Right renal pelvis (tissue), 4 donors: ENCODE measurements at places on chromosomes 7 and 10.

DNA sequence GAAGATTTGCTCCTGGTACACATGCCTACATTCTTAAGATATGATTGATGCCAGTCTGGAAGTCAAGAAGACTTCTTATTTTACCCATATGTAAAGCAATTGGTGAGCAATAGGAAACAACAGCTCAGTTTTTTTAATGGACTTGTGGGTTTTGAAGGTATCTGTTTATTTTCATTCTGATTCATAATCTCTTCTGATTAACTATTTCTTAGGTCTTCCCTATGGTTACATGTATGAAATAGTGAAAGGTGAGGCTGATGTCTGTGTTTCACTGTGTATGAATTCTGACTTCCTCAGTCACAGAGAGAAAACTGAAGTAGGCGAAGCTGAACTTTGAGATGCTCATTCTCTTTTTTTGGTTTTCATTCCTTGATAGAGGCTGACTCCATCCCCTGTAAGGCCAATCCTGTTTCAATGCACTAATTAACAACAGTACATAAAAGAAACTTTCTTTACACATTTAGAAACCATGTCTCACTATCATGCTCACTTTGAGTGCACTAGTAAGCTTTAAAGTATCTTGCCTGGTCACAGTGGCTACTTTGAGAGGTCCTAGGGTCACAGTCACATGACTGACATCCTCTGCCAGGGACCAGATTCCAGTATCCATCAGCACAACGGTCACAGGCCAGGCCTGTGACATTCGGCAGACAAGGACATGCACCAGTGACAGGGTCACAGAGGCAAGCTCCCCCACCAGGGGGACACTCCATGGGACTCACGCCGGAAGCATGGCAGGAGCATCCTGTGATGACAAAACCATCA lies 59.5 kb upstream of the LAMB1 start:
- DNase-seq: no peak

- no peak for DNase-seq
Observed at GRCh38 chr7:149799397-149800168, 26.2 kb upstream of the ZNF467 start.

GRCh38 chr7:12297283-12298108 lies 86.4 kb downstream of the TMEM106B start:
- no peak for DNase-seq

- no peak for DNase-seq
Observed at GRCh38 chr7:12827219-12827821, 139.9 kb downstream of the ARL4A start.

DNA sequence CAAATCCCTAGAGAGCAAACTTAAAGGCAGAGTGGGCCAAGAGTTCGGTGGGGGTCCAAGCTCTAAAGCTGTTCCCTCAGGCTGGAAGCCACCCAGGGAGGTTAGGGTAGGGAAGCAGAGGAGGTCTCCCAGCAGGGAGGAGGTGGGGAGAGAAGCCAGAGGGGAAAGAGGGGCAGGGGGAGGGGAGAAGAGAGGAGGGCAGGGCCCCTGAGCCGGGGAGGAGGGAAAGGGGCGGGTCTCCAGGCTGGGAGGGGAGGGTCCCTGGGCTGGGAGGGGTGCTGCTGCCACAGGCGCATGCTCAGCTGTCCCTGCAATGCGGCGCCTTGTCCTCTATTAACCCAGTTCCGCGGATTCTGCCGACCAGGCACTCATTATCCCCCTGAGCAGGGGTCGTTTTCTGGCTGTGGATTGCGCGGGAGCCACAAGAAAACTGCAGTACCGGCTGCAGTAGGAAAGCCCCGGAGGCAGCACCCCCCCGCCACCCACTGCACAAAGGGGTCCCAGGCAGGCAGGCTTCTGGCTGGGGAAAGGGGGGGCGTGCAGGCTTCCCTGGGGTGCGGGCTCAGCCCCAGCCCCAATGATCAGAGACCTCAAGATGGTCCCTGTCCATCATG lies 49.3 kb downstream of the CAMK2B start:
- DNase-seq: peak; percentile 39

DNA sequence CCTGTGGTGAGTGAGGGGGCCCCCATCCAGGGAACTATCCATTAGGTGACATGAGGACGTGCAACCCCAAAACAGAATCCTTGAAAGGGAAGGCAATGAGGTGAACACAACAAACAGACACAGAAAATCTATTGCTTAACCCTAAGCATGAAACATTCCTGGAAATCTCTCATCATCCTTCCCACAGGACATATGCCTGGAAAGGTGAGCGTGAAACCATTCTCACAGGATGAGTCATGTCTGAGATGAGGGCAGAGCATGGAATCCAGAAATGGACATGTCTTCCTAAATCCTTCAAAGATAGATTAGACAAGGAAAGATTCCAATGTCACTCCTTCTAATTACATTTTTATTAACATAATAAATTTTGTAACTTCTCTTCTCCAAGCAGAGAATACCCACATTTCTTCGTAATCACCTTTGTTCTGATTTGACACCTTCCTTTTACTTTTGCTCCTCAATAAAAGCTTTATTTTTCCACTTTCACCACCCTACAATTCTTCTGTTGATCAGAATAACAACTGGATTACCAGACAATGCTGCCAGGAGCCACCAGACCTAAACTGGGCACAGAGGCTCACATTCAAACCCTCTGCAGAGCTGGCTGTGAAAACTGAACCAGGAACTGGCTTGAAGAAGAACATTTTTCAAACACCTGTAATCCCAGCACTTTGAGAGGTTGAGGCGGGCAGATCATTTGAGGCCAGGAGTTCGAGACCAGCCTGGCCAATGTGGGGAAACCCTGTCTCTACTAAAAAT lies 67.2 kb downstream of the COBL start:
- DNase-seq: no peak

GRCh38 chr10:80529604-80530003 lies 8.1 kb upstream of the SH2D4B start:
- DNase-seq: no peak

DNA sequence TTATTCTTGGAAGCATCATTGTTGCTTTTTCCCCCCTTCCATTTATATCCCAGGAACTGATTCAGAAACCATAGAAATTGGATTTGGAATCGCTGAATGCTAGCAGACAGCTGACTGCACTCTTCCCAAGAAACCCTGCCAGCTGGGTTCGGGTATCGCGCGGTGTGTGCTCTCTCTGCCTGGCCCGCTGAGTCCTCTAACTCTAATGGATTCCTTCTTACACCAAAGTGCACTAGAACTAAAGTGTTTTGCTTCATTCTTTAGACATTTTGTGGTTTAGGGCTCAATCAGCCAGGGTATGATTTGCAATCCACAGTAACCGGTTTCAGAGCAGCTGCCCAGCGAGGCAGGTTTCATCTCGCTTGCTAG lies 92.2 kb downstream of the EGFR start:
- DNase-seq: no peak

DNA sequence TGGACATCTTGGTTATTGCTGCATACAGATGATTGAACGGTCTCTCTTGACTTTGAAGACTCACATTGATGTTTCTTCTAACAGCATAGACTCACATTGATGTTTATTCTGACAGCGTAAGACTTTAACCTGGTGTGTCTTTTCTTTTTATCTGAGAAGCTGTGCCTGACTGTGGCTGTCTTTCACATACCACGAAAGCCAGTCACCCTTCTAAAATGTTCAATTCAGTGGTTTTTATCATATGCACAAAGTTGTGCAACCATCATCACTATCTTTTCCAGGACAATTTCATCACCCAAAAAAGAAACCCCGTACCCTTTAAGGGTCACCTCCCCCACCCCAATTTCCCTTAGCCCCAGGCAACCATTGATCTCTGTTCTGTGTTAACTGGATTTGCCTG lies 24.7 kb downstream of the CELF2 start:
- DNase-seq: no peak

GRCh38 chr10:45454859-45455258 lies 80.8 kb downstream of the ALOX5 start:
- DNase-seq: no peak

DNA sequence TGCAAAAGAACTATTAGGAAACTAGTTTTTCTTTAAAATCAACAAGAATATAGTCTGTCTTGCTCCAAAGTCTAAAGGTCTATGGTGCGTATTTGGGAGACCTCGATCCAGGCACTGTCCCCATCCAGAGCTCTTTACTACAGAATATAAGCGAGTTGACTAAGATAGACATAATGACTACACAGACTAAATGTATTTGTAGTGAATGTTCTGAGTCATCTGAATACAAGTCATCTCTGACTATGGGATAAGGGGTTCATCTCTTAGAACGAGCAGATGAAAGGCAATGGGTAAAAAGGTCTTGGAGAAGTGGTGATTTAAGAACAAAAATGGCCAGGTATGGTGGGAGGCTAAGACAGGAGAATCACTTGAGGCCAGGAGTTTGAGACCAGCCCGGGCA lies 136.0 kb upstream of the RSU1 start:
- no peak for DNase-seq

GRCh38 chr10:44281662-44282061 lies 103.2 kb downstream of the CXCL12 start:
- no peak for DNase-seq

GRCh38 chr10:103125323-103126267 lies 67.5 kb downstream of the NT5C2 start:
- DNase-seq: no peak

- DNase-seq: no peak
Observed at GRCh38 chr10:56585447-56586171, 224.6 kb upstream of the ZWINT start.

DNA sequence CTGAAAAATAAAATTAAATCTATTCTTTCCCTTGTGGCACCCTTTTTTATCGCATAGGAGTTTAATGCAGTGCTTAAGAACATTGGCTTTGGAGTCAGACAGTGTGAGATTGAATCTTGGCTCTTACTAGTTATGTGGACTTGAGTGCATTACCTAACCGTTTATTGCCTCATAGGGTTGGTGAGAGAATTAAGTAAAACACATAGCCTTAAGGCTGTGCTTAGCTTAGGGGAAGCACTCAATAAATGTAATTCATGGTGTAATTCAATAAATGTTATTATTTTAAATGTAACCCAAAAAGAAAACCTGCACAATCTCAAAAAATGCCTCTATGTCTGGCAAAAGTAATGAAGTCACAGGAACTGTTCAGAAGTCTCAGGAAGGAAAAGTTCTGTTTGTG lies 2.7 kb downstream of the STK17A start:
- no peak for DNase-seq

GRCh38 chr7:120990468-120991118 lies 2.1 kb downstream of the CPED1 start:
- DNase-seq: no peak

GRCh38 chr10:70590655-70591416 lies 11.7 kb downstream of the PRF1 start:
- DNase-seq: no peak

DNA sequence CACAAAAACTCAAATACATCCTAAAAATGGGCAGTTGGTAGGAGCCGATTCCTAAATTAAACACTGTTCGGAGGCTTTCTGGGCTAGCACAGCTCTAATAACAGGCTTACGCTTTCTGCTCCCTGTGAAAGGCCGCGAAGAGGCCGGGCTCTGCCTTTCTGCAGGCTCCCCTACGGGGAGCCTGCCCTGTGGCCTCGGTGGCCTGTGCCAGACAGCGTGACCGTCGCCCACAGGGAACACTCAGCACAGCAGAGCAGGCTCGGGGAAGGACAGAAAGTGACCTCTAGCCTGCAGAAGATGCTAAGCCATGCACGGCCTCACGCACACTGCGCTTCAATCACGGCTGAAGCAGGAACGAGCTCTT lies 64.2 kb downstream of the DIP2C start:
- no peak for DNase-seq

- DNase-seq: no peak
Observed at GRCh38 chr10:13195016-13195415, 33.7 kb downstream of the MCM10 start.

DNA sequence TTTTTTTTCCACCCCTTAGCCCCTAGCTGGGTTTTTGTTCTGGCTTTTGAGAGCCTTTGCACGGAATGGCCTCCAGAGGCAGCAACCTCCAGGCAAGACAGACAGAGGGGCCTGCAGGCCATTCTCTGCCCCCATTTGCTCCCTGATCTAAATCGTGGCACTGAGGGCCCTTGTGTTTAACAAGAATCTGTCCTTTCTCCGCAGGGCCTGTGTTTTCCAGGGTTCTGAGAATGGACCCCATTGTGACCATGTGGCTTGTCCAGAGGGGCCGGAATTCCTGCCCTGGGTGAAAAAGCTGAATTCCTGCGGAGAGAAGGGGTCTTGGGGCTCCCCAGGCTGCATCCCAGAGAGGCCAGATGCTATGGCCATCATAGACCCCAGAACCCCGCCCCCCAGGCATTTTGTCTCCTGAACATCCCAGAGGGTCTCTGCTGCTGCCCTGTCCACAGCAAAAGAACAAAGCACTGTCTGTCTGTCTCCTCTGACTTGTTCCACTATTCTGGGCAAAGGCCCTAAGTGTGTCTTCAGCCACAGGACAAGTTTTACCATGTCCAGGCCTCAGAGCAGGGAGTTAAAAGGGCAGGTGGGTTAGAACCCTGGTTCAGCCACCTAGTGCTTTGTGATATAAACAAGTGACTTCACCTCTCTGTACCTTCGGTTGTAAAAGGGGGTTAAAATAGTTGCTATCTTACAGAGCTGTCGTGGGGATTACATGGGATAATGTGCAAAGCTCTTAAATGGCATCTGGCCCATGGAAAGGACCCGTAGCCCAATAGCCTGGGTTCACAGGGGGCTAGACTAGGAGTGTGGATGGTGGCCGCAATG lies 155.6 kb downstream of the SH3PXD2A start:
- no peak for DNase-seq

- DNase-seq: no peak
Observed at GRCh38 chr10:123530166-123530870, 135.8 kb upstream of the GPR26 start.

DNA sequence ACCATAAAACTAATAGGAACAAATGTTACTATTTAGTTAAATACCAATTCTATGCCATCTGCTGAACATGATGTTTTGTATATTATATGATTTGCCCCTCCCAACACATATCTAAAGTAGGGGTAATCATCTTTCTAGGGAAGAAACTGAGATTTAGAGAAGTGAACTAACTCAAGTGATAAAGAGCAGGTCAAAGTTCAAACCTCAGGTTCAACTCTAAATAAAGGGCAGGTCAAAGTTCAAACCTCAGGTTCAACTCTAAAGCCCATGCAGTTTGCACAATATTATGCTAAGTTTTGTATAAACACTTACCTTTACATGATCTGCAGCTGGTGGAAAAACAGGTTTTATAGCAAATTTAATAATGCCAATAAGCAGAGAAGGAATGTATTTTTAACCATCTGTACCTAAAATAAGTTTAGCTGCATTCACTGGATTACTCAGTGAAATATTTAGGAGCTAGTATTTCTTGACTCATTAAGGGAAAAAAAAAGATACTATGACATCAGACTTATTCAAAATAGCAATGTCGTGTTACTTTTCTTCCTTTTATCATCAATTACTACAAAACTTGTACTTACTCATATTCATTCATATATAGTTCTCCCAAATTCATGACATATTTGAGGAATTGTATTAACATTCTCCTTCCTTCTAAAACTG lies 1194.3 kb upstream of the CELF2 start:
- no peak for DNase-seq

GRCh38 chr7:158096582-158096981 lies 491.0 kb downstream of the PTPRN2 start:
- DNase-seq: no peak
